Endodermal cell (in vitro differentiated cells): ENCODE measurements at places on chromosomes 3 and 15.

- DNase-seq: peak; percentile 42
Measured at GRCh38 chr15:90046911-90047392, 45.8 kb downstream of the ZNF710 start.

GRCh38 chr15:85164841-85165466 is 183.3 kb downstream of the PDE8A start:
- DNase-seq: no peak

DNA sequence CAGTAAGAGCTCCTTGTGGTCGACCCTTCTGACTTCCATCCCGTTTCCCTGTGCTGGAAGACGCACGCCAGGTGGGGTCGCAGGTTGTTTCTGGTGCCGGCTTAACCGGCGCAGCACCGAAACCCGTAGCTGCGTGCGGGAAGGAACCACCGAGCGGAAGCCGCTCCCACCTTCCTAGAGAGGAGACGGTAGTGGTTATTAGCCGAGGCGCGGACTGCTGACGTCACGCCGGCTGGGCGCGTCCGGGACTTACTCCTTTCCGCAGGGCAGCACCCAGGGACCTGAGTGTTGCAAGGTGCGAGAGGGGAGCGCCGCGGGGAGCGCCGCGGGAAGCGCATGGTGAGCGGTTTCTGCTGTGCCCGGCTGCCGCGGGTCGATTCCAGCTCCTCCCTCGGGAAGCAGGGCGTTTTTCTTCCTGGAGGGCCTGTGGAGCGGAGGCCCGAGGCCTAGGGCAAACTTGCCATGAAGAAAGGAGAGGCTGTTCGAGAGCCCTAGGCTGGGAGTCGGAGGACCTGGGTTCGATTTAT is at the start of gene ZNF501:
ZNF501 (plus strand) TSS at position 252 of the 527 bp plus-strand sequence. CDS start 4,787 bp downstream, outside the sequence.
- peak; percentile 96 for DNase-seq

- DNase-seq: no peak
Measured at GRCh38 chr3:116034794-116035193, 410.5 kb downstream of the LSAMP start.

GRCh38 chr3:196399485-196399945 is 32.7 kb downstream of the UBXN7 start:
- no peak for DNase-seq

GRCh38 chr3:98977520-98977919 is 76.0 kb upstream of the DCBLD2 start:
- DNase-seq: no peak

GRCh38 chr3:28634019-28634418 is 285.4 kb upstream of the AZI2 start:
- no peak for DNase-seq

GRCh38 chr3:169311860-169312259 is 351.7 kb downstream of the MECOM start:
- no peak for DNase-seq

DNA sequence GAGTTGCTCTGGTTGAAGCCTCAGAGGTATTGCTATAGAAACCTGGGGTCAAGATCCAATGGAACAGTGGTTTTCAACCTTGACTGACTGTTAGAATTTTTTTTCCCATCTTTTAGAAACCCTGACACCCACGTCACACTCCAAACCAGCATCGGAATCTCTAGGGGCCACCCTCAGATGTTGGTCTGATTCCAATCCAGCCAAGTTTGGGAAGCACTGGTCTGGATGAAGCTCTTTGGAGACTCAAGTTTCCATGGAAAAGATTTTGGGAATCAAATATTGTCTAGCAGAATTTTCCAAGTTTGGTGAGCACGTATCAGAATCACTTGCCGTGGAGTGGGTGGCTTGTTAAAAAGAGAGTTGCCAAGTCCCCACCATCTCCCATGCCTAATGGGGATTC is 103.8 kb downstream of the THSD4 start:
- no peak for DNase-seq

DNA sequence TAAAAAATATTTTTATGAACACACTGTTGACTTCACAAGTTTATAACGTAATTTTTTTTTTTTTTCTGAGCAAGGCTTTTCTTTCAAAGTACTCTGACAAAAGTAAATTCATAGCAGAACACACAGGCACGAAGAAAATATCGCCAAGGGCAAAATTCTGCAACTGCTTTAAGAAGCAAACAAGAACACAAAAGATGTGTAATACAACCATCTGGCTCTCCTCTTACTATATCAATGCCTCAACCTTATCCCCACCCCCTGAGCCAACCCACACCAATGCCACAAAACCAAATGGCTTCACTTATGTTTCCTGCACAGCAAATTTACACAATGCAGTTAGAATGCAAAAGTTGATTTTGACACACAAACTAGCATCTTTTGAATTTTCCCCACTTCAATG is 274.2 kb downstream of the FOXP1 start:
- DNase-seq: no peak

GRCh38 chr15:41647262-41647661 is 12.9 kb upstream of the MGA start:
- no peak for DNase-seq

GRCh38 chr3:141015481-141015880 is 35.7 kb upstream of the SPSB4 start:
- no peak for DNase-seq

DNA sequence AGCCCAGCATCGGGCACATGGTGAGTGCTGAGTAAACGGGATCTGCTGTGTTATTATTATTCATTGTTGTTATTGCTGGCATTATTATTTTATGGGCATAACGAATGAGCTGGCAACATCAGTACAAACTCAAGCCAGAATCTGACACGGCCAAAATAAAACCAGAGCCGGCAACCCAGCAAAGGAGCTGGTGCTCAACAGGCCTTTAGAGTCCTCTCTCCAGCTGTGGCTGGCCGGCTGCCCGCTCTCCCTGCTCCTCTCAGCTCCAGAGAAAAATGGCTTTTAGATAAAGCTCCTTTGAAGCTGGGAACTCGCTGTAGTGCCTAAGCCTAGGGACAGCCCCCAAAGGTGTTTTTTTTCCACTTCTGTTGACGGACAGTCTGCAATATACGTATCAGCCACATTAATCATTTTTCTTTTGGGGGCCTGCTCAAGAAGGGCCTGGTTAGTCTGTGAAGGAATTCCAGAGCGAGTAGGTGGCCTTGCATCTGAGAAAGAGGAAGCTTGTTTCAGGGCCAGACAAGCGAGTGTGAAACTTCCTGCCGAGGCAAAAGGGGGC is 193.9 kb upstream of the UBE2E1 start:
- DNase-seq: peak; percentile 62

DNA sequence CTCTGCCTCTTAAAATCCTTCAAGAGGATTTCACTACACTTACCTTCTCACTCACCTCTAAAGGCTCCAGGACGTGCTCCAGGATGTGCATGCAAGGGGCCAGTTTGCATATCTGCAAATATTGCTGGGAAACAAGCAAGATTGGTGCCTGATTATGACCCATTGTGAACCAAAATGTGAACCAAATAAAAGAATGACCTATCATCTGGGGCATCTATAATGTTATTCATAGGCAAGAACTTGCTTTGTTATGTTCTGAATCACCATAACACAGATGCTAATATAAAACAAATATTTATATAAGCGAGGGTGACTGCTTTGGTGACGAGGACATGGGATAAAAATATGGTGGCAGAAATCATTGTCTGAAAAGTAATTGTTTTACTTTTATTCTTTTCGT is 5.5 kb downstream of the IL12A start:
- no peak for DNase-seq

DNA sequence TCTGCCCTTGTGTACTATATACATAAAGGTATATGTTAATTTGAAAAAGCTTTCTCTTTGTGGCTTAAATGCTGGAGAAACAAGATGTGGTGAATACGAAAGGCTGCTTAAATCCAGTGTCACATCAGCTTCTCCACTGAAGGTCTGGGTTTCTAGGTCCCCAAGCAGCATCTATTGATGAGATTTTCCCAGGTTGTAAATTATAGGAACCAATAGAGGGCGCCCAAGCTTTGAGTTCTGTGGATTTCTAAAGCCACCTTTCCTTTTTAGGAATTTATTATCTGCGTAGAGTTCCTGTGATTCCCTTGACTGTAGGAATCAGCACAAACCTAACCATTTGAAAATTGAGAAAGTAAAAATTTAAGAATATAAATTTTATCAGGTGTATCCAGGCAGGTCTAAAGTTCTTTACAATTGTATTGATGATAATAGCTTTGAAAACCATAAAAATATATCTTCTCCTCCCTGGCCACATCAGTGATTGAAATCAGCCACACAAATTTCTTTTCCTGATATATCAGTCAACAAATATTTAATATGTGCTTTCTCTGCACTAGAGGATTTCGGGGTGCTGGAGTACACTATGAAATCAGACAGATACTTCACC is 88.3 kb upstream of the ADAMTSL3 start:
- DNase-seq: no peak

DNA sequence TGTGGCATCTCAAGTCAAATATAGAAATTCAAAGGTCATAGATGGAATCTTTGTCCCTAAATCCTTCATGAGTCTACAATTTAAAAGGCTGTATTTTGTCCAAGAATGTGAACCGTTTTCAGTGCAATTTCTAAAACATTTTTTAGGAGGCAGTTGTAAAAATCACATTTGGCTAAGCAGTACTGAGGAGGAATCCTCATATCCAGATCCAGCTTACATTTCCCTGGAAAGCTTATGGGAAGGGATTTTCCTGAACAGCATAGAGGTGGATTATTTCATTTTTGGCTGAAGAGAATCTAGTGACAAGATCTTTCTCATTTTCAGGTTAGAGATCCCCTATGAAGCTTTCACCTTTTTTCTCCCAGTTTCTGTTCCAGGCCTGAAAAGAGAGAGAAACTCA is 178.4 kb downstream of the POLR2M start:
- no peak for DNase-seq

- DNase-seq: no peak
Measured at GRCh38 chr3:12454816-12455121, 29.5 kb upstream of the TSEN2 start.

DNA sequence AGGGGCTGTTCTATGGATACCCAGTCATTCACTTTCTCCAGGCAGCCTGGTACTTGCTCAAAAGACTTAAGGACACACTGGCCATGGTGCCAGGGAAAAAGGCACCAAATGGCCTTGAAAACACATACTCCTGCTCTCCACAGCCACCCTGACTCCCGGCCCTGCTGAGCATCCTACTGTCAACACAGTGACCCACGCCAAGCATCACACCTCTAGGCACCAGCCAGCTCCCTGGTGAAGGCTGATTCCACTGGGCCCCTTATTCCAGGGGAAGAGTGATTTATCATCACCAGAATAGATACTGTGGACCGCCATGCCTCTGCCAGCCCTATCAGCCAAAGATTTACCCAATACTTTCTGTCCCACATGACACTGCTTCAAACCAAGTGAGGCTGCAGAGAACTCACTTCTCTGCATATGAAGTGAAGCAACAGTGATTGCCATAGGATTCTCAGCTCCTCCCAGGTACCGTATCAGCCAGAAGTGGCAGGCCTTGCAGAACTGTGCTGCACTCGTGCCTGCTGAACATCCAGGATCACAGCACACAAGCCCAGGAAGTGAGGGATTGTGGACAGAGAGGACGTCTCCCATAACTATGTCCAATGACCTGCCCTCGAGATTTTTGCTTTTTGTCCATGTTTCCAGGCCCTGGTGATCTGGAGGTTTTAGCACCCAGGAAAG is 63.7 kb downstream of the WHAMM start:
- DNase-seq: peak; percentile 3

DNA sequence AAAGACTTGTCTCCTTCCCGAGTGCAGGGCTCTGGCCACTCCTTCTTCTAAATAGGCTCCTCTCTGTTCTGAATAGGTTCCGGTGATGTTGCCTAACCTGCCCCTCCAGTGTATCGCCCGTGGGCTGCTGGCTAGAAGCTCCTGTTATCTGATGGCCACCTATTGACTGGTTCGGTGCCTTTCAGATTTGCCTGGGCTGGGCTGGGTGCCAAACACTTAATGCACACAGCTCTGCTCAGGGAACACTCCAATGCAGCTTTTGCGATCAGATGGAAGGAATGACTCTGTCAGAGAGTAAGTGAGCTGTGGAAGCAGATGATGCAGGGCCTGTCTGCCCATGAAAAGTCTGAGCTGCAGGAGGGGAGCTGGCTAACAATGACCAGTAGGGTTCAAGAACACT is 112.9 kb downstream of the CORO2B start:
- DNase-seq: no peak

DNA sequence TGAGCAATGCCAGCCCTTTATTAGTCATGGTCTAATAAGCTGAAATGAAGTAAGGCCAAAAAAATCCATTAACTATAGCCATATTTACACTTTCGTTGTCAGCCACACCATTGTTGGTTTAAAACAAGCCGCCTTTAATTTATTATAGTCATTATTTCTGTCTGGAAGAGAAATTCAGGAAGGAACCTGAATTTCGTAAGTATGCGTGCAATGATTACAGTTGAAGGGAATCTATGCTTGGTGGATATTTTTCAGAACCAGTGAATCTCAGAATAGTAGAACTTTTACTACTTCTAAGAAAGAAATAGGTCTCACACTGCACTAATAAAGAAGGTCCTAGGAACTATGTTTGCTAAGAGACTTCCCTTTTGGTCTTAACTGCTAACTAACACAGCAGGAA is 59.1 kb downstream of the FAM43A start:
- DNase-seq: no peak

DNA sequence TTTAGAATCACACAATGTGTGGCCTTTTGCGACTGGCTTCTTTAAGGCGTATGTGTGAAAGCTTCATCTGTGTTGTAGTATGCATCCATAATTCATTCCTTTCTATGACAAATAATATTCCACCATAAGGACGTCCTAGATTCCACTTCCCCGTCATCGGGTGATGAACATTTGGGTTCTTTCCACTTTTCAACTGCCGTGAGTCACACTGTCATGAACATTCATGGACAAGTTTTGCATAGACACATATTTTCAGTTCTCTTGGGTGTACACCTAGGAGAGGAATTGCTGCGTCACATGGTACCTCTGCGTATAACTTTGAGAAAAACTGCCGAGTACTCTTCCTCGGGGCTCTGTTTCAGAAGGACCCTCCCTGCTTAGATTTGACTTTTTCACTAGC is 97.3 kb downstream of the TOP2B start:
- no peak for DNase-seq

DNA sequence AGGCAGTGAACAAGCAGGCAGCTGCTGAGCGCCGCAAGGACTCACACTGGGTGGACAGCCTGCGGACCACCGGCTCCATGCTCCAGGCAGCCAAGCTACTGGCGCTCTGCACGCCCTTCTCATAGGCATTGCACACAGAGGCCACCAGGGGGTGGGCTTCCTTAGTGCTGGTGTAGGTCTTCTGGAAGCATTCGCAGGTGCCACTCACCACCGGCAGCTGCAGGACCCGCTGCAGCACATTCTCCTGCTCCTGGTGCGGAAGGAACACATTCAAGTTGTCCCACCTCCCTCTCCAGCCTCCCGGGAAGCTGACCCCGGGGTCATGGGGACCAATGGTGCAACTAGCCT is 6.0 kb downstream of the PLIN1 start:
- peak; percentile 94 for DNase-seq
